ENCODE measurements at places on chromosomes 16 and 17.

GRCh38 chr17:4509923-4510617 lies 11.4 kb downstream of the SPNS2 start:
- no peak for DNase-seq

DNA sequence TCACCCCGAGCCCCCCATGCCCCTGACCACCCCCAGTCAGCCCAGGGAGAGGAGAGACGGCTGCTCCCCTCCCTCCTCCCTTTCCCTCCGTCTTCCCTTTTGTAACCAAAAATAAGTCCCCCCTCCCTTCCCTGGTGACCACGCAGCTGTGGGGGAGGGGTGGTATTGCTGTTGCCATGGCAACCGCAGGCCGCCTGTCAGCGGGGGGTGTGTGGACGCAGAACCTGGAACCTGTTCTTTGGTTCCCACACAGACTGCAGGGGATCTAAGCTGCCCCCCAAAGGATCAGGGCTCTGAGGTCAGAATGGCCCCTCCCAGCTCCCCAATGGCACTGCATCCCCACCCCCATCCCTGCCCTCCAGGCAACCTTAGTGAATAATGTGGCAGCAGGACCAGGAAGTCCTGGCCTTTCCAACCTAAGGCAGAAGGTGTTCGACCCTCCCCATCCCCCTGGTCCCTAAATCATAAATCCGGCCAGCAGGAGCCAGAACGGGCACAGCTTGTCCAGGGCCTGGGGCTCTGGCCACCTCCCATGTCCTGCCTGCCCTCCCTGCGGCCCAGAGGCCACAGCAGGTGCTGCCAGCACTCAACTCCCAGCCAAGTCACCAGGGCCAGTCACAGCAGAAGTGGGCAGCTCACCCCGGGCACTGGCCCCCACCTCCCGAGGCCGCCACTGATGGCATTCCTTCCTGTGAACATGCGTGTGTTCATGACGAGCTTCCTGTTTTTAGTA lies 12.0 kb downstream of the CA4 start:
- no peak for DNase-seq

DNA sequence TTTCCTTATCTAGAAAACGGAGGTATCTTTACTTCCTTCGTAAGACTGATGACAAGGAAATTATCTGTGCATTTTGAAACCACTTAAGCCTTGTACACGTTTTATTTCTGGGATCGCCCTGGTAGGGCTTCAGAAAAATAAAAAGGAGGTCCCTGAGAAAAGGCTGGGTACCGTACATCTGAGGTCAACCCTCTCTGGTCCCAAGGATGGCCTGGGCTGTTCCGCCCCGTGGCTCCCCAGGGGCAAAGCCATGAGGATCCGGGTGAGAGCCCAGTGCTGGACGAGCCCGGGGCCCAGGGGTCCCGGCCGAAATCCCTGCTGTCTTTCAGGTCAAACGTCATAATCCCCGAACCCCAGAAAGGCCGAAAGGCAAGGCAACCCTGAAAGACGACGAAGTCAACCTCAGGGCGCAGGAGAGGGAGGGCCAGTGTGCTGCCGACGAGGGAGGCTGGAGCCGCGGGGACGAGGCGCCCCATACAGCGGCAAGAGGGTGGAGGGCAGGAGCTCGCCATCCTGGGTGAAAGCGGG lies 656 bp upstream of the FUS start:
- DNase-seq: no peak

- DNase-seq: peak; percentile 22
Measured at GRCh38 chr16:4693956-4694641, 737 bp downstream of the NUDT16L1 start.

GRCh38 chr17:81841866-81842265 lies 7.0 kb upstream of the PPP1R27 start:
- no peak for DNase-seq

- DNase-seq: no peak
Measured at GRCh38 chr17:2482218-2482617, 29.5 kb downstream of the METTL16 start.

GRCh38 chr16:46947900-46948547 lies 25.4 kb downstream of the DNAJA2 start:
- no peak for DNase-seq

Data from HFF-Myc (cell line).